ENCODE measurements at places on chromosomes 2 and 18. TPM values are rescaled to one million over a fixed set of nuclear protein-coding genes. Genes with fewer than 3 reads are reported as not detected.
A peak's percentile ranks its signal among the peaks of the same experiment; 100 is the strongest.

The GPR155 gene
- 11.0 TPM for total RNA-seq

The ASAP2 gene
- 47.2 TPM for total RNA-seq

DNA sequence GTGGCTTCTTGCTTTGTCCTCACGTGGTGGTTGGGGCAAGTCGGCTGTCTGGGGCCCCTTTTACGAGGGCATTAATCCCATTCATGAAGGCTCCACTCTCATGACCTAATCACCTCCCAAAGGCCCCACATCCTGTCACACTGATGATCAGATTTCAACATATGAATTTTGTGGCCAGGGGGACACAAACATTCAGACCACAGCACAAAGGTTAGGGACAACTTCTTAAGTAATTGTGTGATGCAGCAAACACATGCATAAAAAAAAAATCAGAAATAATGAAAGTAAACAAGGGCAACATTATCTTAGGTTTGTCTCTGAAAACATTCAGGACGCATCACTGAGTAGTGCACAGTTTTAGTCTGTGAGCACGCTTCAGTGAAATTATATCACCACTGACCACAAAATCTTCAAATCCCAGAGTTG lies 54.2 kb upstream of the FRZB start:
- DNase-seq, result no peak
- H3K27ac ChIP-seq, result no peak overlapping the region
- peaks cover 17% of the 10 kb centered on the region for H3K36me3 ChIP-seq

DNA sequence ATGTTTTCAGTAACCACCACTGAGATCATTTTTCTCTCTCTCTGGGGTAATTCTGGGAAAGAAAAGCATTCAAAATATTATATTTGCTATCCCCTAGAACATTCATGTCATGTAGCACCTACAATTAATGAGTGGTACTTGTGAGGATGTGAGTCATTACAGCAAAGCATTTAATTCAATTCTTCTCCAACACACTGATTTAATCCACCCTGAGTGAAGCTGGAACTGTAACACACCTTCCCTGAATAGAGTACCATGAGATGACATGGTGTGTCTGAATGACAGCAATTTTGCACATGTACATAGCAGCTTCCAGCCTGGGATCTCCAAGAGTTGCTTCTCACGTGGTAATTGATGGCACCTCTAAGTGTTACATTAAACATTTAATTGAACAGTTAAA lies 207.1 kb upstream of the SLC14A2 start:
- no peak overlapping the region for H3K27ac ChIP-seq
- peak; percentile 63 for DNase-seq
- peaks cover 4% of the 10 kb centered on the region for H3K4me1 ChIP-seq
- no peak overlapping the region for H3K4me3 ChIP-seq
- no peaks in the 10 kb centered on the region for H3K36me3 ChIP-seq

DNA sequence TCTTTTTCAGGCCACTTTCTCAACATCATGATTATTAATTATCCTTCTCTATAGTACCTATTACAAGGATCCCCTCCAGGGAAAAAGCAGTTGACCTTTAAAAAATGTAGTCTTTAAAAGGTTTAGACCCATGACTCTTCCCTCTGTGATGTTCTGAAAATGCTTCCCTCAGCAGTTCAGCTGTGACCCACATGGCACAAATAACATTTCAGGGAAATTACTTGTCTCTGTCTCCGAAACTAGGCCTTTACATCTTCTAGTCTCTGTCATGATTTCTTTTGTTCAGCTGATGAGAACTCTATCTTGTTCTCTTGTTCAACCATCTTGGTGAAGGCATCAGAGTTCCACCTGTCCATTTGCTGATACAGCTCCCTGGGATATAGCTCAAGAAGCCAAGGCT lies 28.3 kb downstream of the LGALSL start:
- peaks cover 5% of the 10 kb centered on the region for H3K4me1 ChIP-seq
- no peaks in the 10 kb centered on the region for H3K36me3 ChIP-seq
- H3K27me3 ChIP-seq, result peaks cover 42% of the 10 kb centered on the region
- no peak overlapping the region for H3K4me3 ChIP-seq
